ENCODE measurements at places on chromosomes 1 and 21. TPM values are rescaled to one million over a fixed set of nuclear protein-coding genes. Genes with fewer than 3 reads are reported as not detected.

SEC16B gene
- 3.4 TPM for total RNA-seq

HPCA gene
- not detected for total RNA-seq

KRTAP19-3 gene
- total RNA-seq = not detected

OPRD1 gene
- total RNA-seq = not detected

C1QTNF12 gene
- total RNA-seq = 2.0 TPM

F5 gene
- total RNA-seq = not detected

ATP1A4 gene
- total RNA-seq = not detected

PRPF38A gene
- 15.1 TPM for total RNA-seq

EXO5 gene
- 11.4 TPM for total RNA-seq

FMO4 gene
- total RNA-seq = 4.0 TPM

COL11A1 gene
- 121 TPM for total RNA-seq

PTGFR gene
- total RNA-seq = 17.7 TPM

CD1D gene
- total RNA-seq = 0.25 TPM

ELF3 gene
- total RNA-seq = under 0.01 TPM

NKAIN1 gene
- not detected for total RNA-seq

TACSTD2 gene
- 0.11 TPM for total RNA-seq

HS2ST1 gene
- total RNA-seq = 29.2 TPM

ETNK2 gene
- 10.0 TPM for total RNA-seq

CDC20 gene
- total RNA-seq = 37.7 TPM

TAS1R1 gene
- not detected for total RNA-seq

SHISAL2A gene
- total RNA-seq = not detected

SLC45A3 gene
- total RNA-seq = 2.0 TPM

CR1L gene
- not detected for total RNA-seq

BTBD19 gene
- total RNA-seq = 12.0 TPM

PLCH2 gene
- 0.11 TPM for total RNA-seq

CD160 gene
- total RNA-seq = not detected

PTPRF gene
- total RNA-seq = 58.4 TPM

DMBX1 gene
- total RNA-seq = not detected

HFM1 gene
- 0.87 TPM for total RNA-seq

HTR1D gene
- not detected for total RNA-seq

CFHR1 gene
- 0.25 TPM for total RNA-seq

LCK gene
- total RNA-seq = not detected

AIM2 gene
- 0.11 TPM for total RNA-seq

SPRR1A gene
- total RNA-seq = not detected

MIXL1 gene
- 0.12 TPM for total RNA-seq

GSTM1 gene
- total RNA-seq = 0.37 TPM

SHISA4 gene
- 6.9 TPM for total RNA-seq

PLA2G2C gene
- total RNA-seq = under 0.01 TPM

SMIM11 gene
- total RNA-seq = 4.5 TPM

C1orf21 gene
- total RNA-seq = 37.1 TPM

UTS2 gene
- not detected for total RNA-seq

OR2T29 gene
- total RNA-seq = not detected

LCE1B gene
- not detected for total RNA-seq

FCRL4 gene
- not detected for total RNA-seq

BGLAP gene
- 0.11 TPM for total RNA-seq

All from uterine smooth muscle cell (primary cell).